ENCODE measurements at places on chromosomes 12 and 14.

GRCh38 chr14:69591317-69591716 lies 16.6 kb upstream of the CCDC177 start:
- no peak for DNase-seq

DNA sequence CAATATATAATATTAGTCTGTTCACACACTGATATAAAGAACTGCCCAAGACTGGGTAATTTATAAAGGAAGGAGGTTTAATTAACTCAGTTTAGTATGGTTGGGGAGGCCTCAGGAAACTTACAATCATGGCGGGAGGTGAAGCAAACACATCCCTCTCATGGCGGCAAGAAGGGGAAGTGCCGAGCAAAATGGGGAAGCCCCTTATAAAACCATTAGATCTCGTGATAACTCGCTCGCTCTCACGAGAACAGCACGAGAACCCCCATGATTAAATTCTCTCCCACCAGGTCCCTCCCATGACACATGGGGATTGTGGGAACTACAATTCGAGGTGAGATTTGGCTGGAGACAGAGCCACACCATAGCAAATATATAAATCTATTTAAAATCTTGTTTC lies 269.8 kb downstream of the ATP23 start:
- DNase-seq: no peak

DNA sequence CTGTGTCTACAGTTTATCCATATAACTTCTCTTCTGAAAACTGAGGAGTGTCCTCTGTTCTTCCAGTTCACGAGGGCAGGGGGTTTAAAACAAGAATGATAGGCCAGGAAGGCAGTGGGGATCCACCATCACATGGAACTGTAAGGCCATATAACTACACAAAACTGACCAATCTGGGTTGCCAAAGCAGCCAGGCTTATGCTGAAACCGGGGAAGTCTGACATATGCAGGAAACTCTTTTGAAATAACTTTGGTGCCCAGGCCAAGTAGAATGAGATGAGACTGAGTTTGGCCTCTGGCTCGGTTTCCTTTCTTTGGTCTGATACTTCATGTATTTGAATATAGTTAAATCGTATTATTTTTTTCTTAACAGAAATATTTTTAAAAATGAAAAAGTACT lies 18.0 kb upstream of the ATF1 start:
- peak; percentile 82 for DNase-seq

DNA sequence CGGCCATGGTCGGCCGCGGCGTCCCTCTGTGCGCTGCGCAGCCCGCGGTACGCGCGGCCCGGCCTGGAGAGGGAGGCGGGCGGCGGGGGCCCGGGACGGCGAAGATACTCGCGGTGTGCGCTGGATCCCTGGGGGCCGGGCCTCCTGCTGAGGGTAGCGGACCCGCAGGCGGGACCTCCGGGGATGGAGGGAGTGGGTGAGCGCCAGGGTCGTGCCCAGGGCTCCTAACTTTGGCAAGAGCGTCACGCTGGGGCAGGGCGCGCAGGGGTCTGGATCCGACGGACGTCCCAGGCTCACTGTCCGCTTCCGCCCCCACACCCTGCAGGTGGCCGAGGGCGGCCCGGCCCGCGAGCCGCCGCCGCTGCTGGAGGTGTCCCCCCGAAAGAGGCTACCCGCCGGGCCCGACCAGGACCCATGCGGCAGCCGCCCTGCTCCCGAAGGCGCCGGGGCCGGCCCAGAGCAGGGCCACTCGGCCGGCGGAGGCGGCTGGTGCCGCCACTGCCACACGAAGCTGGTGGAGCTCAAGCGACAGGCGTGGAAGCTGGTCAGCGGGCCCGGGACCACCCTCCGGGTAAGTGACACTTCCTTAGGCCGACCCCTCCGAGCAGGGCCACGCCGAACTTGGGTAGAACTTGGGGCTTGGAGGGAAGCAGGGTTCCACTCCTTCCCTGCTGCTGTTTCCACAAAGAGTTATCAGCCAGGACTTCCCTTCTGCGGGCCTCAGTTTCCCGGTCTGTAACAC lies 502 bp downstream of the KIF26A start:
- no peak for DNase-seq

DNA sequence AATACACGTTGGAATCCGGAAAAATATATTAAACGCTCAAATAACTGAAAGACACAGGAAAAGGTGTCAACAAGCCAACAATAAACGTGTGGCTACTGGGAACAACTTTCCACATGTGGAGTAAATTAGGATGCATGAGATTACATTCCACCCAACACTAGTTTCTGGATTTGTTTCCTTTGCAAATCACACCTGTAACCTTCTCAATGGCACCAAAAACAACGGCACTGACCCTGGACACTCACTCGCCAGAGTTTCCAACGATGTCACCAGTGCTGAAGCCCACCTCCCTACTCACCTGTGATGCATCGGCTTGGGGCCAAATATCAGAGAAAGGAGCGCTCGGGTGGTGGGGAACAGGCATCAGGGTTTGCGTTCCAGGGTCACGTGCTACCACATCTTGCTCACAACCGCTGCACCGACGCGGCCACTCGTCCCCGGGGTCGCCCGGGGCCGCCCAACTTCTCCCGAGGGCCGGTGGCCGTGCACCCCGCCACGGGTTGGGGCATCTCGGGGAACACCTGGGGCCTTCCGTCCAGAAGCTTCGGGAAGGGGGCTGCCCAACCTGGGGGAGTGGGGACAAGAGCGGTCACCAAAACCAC lies 629 bp downstream of the PRDM4 start:
- no peak for DNase-seq

- peak; percentile 7 for DNase-seq
Observed at GRCh38 chr12:62891805-62892549, 43.0 kb downstream of the PPM1H start.

DNA sequence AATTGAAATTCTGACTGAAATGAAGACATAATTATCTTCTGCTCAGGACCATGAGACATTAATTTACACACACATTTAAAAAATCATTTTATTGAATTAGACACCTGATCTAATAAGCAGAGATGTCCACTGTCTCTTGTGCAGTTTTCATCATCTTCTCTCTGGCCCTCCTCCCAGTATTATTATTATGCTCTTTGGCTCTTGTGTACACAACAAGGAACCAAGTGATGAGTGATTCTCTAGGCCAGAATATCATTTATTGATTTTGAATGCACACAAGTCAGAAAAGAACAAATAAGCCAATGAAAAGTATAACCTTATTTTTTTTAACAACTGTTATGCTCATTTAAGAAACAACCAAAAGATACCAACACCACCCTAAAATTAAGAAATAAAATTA lies 244.7 kb upstream of the KRR1 start:
- DNase-seq: no peak

- no peak for DNase-seq
Observed at GRCh38 chr14:20478894-20479293, 9.7 kb downstream of the PNP start.

DNA sequence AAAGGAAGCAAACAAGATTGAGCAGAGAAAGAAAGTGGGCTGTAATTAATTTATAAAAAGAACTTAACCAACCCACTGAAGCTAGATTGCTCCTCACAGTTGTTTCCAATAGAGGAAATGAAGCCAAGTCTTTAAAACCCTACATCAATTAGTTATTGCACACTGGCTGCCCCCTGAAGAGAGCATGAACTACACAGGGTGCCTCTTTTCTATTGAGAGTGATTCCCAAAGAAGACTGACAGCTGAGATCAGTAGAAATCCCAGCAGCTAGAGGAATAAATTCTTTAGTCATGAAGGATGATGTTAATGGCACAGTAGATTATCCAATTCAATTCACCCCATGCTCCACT lies 8.6 kb upstream of the USP15 start:
- no peak for DNase-seq

DNA sequence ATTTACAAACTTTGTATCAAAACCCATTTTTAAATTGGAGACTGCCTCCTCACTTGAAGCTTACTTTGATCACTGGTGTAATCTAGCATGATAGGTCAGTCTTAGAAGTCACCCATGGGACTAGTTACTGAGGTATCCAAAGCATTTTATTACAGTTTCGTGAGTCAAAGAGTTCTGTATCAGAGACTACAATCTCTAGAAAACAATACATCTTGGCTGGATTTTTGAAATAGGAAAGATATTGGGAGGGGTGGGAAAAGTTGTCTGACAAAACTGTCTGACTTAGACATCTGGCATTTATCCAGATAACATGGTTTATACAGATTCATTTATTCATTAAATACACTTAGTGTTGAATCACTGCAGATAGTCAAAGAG lies 173.5 kb upstream of the PDZRN4 start:
- no peak for DNase-seq

DNA sequence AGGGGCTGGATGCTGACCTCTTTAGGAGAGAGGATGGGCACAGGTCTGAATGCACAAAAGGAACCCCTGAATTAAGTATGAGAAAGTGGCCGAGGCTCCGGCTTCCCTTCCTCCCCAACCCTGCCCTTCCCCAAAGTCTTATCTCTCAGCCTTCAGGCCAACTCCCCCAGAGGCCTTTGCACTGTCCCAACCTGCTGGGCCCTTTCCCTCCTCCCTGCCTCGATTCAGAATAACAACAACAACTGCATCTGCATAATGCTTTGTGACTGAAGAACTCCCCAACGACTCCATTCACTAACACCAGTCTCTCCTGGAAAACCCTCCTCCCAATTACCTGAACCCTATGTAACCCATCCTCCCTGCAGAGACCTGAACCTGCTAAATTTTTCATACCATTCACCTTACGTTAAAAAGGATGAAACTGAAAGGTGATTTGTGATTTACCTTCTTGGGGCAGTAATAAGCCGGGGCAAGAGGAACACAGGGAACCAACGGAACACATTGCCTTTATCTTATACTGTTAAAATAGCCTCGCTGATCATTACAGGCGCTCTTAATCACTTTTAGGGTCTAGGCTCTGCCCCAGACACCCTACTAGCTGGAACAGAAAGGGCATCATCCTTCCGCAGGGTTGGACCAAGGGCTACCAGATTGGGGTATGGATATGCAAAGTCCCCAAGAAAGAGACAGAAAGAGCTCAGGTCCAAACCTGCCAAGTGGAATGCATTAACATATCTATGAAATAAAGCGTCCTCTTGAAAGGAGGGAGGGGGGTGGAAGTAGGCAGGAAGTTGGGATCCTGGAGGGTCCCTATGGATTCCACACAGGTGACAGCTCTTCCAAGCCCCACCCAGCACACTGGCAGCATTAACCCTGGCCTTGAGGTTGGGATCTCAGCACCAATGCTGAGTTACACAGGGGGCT lies 24.2 kb upstream of the FOXN3 start:
- no peak for DNase-seq

- DNase-seq: no peak
Observed at GRCh38 chr14:101628975-101629374, 67.7 kb downstream of the DIO3 start.

DNA sequence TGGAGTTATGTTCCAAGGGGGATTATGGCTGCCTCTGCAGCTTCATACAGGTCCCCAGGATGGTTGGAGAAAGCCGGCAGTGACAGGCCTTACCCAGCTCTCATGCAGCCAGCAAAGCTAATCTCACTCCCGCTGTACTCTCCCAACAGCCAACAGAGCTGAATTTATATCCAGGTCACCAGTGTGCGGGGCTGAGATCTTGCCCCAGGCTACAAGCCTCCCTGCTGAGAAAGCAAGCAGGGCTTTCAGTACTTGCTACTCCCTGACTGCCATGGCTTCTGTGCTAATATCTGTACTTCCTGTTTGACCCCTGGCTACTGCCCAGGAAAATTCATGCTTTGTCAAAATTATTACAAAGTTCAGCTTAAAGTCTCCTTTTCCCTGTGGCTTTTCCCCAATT lies 92.9 kb downstream of the ATP23 start:
- no peak for DNase-seq

DNA sequence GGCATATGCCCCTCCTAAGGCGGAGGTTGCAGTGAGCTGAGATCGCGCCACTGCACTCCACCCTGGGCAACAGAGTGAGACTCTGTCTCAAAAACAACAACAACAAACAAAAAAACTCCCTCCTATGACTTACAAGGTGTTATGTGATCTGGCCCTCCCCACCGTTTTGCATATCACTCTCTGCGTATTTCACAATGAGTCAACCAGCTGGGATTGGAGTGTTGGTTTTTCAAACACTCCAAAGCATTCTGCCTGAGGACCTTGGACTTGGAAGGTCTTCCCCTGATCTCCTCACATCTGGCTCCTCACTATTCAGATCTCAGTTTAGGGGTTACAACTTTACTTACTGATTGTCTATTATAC lies 14.0 kb downstream of the MANSC1 start:
- DNase-seq: no peak

GRCh38 chr12:103524238-103524875 lies 28.6 kb upstream of the C12orf42 start:
- DNase-seq: no peak

- no peak for DNase-seq
Observed at GRCh38 chr14:51834240-51834639, 26.2 kb upstream of the GNG2 start.

DNA sequence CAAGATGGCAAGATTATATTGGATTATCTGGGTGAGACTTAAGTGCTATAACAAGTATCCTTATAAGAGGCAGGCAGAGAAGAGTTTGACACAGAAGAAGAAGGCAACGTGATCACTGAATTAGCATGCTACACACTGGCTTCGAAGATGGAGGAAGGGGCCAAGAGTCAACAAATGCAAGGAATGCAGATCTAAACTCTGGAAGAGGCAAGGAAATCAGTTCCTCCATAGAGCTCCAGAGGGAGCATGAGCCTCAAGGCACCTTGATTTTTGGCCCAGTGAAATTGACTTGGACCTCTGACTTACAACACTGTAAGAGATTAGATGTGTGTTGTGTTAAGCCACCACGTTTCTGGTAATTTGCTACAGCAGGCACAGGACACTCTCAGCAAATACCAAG lies 536.4 kb upstream of the SEL1L start:
- no peak for DNase-seq

GRCh38 chr14:61839507-61839906 lies 77.3 kb downstream of the SNAPC1 start:
- no peak for DNase-seq

DNA sequence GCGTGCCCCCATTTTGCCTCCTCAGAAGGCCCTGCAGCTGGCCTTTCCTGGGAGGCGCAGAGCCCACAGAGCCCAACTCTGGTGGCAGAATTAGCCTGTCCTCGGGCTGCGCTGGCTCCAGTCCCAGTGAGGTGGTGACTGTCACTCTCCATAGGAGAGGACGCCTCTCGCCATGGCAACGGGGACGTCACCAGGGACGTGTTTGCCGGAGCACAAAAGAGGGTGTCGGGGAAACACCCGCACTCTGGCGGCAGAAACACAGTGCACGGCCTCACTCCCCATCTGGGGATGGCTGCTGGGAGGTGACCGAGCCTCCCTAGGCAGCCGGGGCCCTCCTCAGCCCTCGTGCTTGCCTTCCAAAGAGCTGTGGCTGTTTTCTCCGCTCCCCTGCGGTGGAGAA lies 50.2 kb upstream of the NCOR2 start:
- no peak for DNase-seq

GRCh38 chr12:2338991-2339431 lies 286.2 kb downstream of the CACNA1C start:
- peak; percentile 71 for DNase-seq

DNA sequence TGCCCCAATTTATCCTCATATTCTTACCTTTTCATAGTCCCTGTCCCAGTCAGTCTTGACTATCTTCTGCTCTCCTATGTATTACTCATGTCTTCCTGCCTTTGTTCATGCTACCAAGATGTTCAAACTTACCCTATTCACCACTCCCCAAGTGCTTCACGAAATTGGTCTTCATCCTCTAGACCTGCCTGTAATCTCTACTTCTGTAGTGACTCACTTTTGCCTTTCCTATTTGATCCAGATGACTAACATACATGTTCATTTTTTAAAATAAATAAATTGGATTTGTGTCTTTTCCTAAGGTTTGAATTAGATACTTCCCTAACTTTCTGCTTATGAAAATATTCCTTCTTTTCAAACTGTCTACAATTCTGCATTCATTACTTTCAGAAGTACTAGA lies 107.7 kb upstream of the PPM1H start:
- DNase-seq: no peak

All from inflammatory macrophage (primary cell).